ENCODE measurements at places on chromosomes 7 and 10. TPM values are rescaled to one million over a fixed set of nuclear protein-coding genes. Genes with fewer than 3 reads are reported as not detected.

STK31 gene
- total RNA-seq = 0.21 TPM

GRCh38 chr7:2483494-2483893 is 7.3 kb upstream of the GRIFIN start:
- DNase-seq = peak; percentile 56

DNA sequence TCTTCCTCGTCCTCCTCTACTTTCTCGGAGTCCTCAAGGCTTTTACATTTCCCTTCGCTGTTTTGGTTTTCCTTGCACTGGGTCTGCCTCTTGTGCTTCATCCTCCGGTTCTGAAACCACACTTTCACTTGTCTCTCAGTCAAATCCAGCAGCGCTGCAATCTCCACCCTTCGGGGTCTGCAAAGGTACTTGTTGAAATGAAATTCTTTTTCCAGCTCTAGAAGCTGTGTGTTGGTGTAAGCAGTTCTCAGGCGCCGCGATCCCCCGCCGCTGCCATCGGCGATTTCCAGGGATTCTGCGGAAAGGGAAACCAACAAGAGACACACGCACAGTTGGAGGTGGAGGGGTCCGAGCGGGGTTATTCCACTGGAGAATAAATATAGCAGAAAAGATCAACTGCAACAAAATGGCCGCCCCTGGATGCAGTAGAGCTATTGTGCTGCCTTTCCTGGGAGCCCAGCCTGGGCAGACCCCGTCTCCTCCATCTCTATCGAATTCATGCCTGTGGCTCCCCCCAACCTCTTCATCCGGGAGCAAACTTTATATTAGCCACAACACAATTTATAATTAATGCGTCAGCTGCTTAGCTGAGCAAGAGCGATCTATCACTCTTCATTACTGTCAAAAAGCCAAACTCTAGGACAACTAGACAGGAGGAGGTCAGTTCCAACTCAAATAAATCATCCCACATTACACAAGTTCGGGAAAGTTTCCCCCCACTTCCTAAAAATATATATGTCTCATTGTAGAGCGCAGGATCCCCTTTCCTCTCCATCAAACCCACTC is 1.1 kb downstream of the HOXA2 start:
- peak; percentile 68 for DNase-seq

DNA sequence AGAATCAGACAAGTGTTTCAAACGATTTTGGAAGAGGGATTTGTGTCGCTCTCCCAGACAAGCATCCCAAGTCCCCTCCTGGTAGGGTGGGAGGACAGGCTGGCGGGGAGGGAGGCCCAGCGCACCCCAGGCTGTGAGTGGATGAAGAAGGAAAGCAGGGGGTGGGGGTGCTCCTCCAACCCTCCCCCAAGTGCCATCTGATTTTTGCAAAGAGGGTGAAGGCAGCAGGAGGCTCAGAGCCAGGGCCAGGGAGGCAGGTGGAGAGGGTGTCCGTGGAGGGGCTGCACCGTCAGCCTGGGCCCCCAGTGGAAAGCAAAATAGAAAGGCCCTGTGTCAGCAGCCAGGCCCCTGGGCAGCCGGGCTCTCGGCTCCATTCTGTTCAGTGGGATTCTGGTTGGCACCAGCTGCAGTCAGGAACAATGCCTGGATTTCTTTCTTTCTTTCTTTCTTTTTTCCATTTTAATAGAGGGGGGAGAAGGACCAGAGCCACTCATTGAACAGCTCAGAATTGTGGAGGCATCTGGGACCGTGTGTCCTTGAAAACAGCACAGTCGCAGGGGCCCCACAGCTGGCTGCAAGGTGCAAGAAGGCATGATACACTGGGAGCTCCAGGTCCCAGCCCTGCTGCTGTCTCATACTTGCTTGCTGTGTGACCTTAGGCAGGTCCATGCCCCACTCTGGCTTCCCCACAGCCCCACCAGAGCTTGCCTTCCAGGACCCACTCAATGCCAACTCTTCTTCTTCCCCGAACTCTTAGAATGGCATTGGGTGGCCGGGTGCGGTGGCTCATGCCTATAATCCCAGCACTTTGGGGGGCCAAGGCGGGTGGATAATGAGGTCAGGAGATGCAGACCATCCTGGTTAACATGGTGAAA is 7.1 kb upstream of the ZMIZ1 start:
- DNase-seq = no peak

SPOCK2 gene
- 8.3 TPM for total RNA-seq

DNA sequence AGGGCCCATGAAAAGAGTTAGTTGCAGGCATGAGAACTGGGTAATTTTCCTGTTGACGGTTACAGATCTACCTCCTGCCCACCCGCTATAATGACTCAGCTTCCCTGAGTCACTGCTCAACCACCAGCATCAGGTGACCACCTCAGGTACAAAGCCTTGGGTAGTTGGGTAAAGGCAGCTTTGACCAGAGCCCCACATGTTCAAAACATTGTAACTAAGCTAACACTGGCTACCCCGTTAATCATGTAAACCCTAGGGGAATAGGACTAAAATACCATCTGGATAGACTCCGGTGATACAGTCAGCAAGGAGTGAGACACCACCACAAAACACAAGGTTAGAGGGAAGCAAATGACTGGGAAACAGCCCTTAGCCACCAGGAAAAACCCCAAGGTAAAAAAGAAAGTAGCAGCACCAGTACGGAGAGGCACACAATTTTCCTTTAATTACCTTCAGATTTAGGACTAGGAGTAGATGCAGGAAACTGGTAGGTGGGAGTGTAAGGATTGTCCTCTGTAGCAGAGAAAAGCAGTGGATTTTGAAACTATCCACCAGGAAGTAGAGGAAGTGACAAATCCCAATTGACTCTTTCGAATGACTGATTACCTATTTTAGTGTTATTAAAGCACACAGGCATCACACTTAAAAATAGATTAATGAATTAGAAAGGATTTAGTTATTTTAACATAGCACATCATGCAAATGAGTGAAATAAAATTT is 103.5 kb upstream of the PDLIM1 start:
- no peak for DNase-seq

GRCh38 chr7:4233621-4234497 is 448.2 kb upstream of the FOXK1 start:
- no peak for DNase-seq

DNA sequence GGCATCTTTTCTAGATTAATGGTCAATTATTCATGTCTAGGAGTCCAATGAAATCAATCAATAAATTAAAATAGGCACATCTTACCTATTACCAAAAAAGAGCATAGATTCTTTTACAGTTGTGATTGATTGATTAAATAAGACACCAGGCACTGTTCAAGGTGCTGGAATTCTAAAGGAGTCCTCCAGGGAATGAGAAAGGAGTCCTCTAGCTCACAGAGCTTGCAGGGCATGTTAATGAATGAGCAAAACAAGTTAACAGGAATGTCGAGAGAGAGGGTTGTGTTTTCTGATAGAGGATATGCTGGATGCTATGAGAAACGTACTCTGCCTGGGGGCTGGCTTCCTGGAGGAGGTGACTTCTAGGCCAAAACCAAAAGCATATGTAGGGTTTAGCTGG is 191.4 kb downstream of the BMPER start:
- no peak for DNase-seq

DNA sequence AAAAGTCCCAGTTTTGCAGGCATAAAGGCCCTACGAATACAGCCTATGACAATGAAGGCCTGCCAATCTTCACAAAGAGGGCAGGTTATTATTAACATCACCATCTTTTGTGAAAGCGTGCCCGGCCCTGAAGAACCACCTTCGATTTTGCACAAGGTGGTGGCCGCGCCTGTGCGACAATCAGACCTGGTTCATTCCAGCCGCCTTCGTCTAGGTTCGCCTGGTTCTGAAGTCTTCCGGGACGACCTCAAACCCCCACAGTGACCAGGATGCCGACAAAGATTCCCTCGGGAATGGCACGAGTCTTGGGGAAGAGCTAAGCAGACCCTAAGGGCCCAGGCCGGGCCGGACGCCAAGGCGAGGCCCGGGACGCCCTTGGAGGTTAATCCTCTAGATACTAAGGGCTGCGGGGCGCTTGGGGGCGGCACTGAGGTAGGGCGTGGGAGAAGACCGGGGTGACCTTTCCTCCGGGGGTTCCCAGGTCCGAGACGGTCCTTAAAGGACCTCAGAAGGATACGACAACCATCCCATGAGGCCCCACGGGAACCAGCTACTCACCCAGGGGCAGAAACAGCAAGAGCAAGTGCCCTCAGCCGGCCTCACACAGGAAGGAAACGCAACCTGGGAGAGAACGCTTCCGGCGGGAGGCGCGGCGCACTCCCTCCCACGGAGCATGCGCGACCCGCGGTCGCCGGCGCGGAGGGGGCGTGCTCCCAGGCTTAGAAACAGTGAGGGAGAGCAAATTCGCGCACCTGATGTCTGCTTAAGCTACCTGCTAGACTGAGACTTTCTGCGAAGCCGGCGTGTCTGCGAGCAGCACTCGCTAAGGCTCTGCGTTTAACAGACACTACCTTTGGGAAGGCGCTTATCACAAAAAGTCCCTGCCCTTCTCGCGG is at the start of gene ATAD1:
TSS of gene ATAD1 (minus strand) at position 618 of the 896 bp plus-strand sequence. CDS start 3,627 bp downstream, outside the sequence.
- DNase-seq = peak; percentile 93

DNA sequence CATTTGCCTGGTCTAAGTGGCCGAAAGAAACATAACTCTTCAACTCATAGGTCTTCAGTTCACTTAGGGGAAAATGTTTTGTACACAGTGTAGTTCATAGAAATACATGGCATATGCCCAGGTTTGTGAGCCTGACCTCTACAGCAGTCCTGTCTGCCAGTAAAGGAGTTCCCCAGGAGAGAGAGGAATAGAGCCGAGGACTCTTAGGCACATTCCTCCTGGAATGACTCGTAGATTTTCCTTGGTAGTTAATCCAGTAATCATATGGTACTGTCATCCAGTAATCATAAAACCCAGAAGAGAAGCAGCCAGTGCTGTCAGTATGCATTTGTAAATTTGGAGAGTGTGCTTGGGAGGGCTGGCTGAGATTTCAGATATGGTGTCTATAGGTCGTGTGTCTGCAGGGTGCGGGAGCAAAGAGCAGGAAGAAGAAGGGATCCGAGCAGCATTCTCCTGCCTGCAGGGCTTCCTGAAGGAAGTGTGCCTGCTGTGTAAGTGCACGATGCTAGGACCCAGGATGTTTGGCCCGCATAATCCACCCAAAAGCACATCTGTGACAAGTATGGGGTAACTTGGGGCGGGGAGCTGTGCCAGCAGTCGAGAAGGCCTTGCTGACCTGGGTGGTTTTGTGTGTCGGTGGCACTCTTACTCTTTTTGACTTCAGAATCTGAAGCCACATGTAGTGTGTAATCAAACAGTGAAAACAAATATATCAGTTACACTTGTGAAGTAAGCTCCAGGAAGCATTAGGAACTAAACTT is 13.9 kb downstream of the EIF4H start:
- no peak for DNase-seq

GRCh38 chr10:6151087-6151977 is 51.4 kb upstream of the PFKFB3 start:
- peak; percentile 59 for DNase-seq

GRCh38 chr7:109639561-109639960 is 1069.9 kb downstream of the DNAJB9 start:
- no peak for DNase-seq

- DNase-seq = no peak
These were observed 1.0 kb downstream of the YKT6 start for GRCh38 chr7:44201813-44202212.

DNA sequence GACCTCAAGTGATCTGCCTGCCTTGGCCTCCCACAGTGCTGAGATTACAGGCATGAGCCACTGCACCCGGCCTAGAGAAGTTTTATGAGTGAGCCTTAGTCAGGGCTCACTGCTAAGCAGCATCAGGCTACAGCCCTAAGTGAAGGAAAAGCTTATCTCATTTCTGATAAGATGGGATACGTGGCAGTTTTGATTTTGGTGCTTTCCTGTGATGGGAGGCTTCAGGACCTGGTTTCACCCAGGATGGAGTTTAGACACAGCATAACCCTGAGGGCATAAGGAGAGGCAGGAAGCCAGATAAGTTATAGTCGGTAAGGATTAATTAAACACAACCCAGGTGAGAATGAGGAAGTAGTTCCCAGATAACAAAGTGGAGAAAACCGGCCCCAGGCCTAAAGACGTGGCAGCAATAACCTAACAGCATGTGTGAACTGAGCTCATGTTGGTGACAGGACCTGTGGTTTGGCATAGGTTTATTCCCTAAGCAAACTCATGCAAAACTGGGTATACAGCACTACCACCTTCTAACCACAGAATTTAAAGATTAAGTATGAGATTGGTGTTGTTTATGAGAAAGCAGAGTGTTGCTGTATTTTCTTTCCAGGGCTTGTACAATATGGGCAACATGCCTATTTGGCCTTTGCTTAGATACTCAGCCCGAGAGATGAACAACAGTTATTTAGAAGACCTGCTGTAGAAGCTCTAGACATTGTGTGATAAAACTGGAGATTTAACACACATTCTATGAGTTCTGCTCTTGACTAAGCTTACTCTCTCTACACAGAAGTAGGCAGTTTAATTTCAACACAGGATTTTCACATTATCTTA is 119.4 kb downstream of the COL28A1 start:
- peak; percentile 8 for DNase-seq

DNA sequence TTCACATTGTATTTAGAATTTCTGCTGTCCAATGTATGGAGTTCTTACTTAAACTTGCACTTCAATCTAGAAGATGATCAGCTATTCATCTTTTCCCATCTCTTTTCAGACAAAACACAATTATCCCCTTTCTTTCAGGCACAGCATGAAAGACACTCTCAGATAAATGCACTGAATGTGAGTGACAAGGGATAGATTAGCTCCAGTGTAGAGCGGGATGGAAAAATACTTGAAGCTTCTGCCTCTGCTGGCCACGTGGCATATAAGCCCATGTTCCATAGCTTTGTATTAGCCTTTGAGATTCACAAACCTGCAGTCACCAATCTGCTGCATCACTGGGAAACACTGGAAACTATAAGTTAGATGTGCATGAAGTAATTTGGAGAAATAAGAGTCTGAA is 162.2 kb upstream of the FAM3C start:
- DNase-seq = no peak

IKZF1 gene
- 6.1 TPM for total RNA-seq

DNA sequence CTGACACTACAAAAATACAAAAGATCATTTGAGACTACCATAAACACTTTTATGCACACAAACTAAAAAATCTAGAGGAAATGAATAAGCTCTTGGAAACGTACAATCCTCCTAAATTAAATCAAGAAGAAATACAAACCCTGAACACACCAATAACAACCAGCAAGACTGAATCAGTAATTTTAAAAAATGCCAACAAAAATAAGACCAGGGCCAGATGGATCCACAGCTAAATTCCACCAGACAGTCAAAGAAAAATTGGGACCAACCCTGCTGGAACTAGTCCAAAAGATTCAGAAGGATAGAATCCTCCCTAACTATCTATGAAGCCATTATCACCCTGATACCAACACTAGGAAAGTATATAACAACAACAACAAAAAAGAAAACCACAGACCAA is 277.4 kb downstream of the AGMO start:
- DNase-seq = no peak

Data from tongue (tissue), 3 donors.